ENCODE measurements at places on chromosomes 6 and 20.
A peak's percentile ranks its signal among the peaks of the same experiment; 100 is the strongest.

- peak; percentile 45 for DNase-seq
These were observed 38.4 kb downstream of the HS3ST5 start for GRCh38 chr6:114304304-114304887.

DNA sequence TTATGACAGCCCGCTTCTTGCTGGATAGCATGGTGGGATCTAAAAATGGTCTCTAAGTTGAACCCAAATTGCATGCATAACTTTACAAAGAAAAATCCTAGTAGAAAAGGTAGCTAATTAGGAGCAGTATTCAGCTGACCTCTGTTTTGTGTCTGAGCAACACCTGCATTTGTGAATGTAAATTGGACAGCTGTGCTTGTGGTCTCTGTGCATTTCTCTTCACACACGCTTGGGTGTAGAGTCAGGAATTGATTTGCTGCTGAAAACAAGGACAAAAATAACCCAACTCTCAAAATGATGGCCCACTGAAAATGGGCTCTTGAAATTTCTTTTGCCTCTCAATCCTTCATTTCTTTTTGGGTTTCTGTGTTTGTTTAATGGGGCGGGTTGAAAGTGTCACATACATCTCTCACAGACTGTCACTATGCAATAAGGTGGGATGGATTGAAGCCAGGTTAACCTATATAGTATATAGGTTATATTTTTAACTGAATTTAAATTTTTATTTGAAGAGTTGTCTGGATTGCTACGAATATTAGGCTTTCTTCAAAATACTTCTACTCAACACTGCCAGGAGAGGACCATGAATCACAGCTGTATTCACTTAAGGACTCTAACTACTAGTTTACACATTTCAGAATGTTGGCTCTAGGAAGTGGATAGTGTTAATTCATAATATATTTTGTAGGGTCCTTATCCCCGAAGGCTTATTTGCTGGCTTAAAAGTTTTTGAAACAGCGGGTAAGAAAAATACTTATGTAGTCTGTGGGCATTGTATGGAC, 46.5 kb downstream of the SOBP start:
- DNase-seq: no peak

GRCh38 chr6:6869094-6869493, 238.7 kb upstream of the RREB1 start:
- DNase-seq: no peak

DNA sequence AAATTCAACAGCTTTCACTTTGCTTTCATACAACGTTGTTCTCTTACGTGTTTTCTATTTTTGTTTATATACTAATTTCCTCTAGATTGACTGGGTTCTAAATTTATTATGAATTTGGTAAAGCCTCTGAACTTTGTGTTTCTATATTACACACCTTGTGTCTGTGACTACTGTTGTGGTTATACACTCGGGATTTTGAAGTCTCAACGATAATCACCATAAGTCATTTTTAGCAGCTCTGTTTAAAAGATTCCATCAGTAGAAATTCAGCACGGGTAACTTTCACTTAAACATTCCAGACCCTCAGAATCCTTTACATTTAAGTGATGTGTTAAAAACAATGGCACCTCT, 31.8 kb upstream of the HBS1L start:
- DNase-seq: no peak

- DNase-seq: peak; percentile 85
These were observed 60.2 kb downstream of the UBE2V1 start for GRCh38 chr20:50052550-50053361.

- no peak for DNase-seq
These were observed 25.2 kb downstream of the FNDC1 start for GRCh38 chr6:159194421-159194820.

GRCh38 chr6:133584823-133585222, 304.1 kb upstream of the TCF21 start:
- no peak for DNase-seq

DNA sequence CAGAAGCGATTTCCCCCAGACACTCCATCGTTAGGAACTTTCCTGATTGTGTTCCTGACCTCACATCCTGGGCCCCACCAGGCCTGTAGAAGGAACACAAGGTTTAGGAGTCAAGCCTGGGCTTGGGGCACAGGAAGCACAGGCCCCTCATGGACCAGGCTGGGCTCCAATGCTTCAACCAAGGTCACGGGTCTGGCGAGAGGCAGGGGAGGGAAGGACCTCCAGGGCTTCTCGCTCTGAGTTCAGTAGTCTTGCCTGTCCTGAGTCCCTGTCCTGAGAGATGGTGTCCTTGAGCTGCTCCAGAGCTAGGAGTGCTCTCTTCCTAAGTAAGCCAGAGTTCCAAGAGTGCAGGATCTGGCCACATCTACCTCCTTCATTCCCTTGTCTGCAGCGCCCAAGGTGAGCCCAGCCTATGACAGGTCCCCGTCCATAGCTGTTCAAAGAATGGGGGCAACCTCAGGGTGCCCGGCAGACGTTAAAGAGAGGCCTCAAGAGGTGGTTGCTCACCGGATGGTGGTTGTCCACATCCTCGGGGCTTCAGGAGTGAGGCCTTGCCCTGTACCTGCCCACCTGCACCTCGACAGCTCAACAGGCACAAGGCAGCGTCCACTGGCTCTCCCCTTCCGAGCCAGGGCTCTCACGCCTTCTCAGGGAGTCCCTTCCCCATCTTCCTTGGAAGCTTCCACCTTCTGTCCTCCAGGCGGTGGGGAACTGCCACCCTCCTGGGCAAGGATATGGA, 1.6 kb upstream of the TUBB1 start:
- no peak for DNase-seq

DNA sequence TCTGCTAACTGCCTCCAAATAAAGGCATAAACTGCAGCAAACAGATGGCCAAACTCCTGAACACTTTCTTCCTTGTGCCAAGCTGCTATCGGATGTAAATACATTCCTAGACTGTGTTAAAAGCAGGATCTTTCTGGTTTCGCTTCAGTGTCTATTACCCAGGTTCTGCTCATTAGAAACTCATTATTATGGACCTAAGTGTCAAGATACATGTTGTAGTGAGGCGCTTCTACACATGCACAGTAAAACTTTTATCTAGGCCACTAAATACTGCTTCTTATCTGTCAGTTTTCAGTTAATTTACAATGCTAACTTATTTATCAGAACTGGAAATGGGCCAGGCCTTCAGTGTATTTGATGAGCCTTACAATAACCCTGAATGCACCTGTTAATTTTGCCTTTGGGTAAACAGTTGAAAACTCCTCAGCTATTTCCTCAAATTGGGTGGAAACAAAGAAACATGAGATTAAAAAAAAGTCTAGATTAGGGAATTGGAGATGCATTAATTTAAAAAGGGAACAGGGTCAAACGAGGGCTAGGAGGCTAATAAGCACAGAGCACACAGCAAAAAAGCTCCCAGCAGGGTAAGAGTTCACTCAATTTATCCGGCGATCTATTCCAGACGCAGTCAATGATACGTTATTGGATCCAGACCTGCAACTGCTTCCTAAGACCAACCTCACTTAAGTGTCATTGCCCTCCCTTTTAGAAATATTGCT, 240.6 kb downstream of the FOXC1 start:
- DNase-seq: peak; percentile 35

DNA sequence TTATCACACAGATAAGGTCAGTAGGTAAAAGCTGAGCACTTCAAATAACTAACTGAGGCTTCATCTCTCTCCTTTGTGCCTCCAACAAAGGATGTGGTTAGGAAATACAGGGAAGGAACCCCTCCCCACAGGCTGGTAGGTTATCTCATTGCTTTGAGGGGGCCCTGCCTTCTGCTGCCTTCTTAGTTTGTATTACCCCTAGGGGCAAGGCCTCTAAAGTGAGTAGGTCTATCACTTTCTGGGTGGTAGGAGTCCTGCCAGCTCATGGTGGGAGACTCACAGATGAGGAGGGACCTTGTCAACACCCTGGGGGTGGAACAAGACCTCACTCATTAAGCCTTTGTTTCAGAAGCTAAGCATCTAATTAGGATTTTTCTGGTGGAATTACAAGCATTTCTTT, 34.6 kb downstream of the EDN1 start:
- no peak for DNase-seq

DNA sequence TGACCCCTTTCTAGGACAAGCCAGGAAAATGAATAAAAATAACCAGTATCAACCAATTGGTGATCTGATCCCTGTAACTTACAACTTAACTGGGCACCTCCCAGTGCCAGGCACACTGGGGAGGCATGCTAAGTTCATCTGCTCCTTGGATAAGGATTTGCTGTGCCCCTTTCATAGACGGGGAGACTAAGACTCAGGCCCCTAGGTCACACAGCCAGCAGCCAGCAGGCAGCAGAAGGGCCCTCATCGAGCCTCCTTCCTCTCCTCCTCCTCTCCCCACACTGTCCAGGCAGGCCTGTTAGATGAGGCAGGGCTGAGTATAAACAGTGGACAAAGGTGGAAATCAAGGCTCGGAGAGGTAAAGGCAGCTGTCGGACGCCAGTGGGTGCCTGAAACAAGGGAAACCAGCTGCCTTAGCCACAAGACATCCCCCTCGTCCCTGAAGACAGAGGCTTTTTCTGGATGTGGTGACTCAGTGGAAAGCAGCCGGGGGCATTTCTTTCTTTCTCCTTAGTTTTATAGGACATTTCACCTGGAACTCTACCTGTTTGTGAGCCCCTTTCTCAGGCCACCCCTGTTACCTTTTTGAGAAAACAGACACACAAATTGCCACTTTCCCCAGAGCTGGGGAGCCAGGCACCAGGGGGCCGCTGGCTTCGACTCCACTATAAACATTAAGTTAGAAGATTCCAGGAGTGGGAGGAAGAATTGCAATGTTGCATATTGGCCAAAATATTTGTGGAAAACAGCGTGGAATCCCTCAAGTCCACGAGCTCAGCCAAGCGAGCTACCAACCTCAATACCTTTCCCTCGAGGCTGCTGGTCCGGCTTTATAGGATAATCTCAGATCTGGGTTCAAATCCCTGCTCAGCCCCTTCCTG, 166.0 kb downstream of the PREX1 start:
- no peak for DNase-seq

GRCh38 chr6:89439014-89439413, 6.1 kb downstream of the ANKRD6 start:
- no peak for DNase-seq

DNA sequence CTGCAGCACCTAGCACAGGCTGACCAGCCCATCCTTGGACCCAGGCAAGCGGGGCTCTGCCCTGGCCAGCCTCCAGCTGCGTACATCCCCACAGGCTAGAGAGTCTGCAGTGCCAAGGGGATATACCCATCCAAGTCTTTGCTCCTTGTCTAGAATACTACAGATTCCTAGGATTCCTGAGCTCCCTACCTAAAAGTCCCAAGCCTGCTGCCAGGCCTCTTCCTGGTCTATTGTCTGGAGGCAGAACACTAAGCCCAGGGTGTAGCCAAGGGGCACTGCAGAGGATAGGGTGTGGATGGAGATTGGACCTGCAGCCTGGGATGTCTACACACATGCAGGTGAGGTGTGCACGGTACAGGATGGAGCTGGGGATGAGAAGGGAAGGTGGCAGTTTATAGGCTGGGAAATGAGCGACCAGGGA, 90.0 kb upstream of the SIRPA start:
- DNase-seq: no peak

DNA sequence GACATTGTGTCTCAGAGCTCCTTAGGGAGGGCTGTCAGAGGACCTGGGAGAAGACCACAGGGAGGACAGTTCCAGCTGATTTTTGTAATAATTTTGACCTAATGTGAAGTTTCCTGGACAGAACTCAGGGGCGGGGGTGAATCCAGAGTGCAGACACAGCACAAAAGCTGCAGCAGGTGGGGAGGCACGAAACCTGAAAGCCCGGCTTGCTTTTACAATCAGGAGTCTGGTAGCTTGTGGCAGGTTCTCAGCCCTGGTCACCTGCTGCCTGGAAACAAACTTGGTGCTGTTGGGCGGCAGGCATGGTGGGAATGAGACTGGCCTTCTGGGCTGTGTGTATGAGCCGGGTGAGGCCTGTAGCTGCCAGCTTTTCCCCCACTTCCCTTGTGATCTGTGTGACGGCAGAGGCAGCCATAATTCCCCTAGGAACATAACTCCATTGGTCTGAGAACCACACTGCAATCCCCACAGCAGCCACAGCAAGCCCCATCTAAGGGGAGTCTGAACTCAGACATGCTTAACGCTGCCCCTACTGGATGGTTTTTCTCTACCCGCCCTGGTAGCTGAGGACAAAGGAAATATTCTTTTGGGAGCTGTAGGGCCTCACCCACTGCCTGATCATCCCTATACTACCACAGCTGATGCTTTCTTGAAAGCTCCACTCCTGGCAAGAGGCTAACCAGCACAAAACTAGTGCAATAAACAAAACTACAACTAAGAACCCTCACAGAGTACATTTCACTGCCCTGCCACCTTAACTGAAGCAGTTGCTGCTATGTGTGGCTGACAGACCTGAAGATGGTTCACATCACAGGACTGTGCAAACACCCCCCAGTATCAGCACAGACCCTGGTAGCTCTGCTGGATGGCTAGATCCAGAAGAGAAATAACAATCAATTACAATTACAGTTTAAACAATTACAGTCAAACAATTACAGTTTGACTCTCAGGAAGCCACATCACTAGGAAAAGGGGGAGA, 1055.1 kb upstream of the GJE1 start:
- DNase-seq: peak; percentile 73

- no peak for DNase-seq
These were observed 97.4 kb upstream of the IFNGR1 start for GRCh38 chr6:137316626-137317025.

- DNase-seq: no peak
These were observed 12.0 kb downstream of the SLC2A10 start for GRCh38 chr20:46721476-46721875.

DNA sequence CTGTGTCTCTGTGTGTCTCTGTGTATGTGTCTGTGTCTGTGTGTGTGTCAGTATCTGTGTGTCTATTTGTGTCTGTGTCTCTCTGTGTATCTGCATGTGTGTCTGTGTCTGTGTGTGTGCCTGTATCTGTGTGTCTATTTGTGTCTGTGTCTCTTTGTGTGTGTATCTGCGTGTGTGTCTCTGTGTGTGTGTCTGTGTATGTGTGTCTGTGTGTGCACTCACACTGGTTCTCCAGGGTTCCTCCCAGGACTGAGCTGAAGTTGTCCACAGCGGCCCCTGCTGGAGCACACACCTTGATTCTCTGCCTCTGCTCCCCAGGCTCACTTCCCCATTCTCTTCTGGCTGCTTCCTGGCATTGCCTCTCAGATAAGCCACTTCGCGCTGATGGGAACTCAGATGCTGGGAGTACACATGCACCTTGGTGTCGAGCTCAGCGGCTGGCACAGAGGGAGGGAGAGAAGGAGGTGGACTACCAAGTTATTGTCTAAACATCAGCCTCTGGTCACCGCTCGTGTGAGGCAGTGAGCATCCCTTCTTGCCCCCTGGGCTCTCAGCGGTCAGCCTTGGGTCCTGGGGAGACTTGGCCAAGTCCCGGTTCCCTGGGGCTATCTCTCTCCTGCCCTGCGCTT, 104.9 kb upstream of the NXT1 start:
- peak; percentile 55 for DNase-seq

DNA sequence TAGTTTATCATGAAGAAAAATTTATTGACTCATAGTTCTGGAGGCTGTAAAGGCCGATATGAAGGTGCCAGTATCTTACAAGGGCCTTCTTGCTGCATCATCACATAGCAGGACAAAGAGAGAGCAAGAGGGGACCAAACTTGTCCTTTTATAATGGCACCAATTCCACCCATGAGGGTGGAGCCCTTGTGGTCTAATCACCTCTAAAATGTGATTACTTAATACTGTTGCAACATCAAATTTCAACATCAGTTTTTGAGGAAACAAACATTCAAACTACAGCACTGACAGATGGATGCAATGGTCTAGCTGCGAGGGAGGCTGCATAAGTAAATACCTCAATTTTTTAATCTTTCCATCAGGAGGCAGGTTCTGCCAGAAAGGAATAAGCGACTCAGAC, 76.7 kb upstream of the LAMA2 start:
- no peak for DNase-seq

- no peak for DNase-seq
These were observed 988 bp downstream of the QRSL1 start for GRCh38 chr6:106630366-106630765.
